ENCODE measurements at places on chromosomes 3 and 15. TPM values are rescaled to one million over a fixed set of nuclear protein-coding genes. Genes with fewer than 3 reads are reported as not detected.

PLA2G4D gene
- total RNA-seq = not detected

DNA sequence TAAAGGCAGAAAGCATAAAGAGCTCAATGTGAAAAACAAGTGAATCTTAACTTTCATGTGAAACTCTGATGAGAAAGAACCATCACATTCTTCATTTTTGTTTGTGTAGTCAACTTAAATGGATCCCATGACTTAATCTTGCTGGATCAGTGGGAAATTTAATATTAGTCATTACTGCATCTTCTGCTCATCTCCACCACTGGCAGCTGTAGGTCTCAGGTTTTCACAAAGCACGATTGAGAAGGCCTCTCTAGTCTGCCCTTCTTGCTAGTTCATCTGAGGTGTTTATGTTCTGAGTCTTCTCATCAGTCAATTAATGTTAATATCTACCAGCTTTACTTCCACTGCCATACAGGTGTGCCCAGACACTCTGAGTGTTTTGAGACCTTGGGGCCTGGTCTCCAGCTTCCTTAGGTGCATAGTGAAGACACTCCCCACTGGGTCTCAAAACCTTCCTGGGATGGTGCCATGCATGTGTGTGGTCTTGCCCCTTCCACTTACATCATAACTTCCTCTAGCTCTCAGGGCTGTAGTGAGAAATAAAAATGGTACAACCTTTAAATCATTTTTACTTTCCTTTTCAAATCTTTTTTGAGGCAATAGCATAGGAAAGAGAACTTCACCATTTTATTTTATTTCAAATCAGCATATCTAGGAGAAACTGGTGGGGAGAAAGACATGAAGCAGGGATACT lies 421.6 kb upstream of the CBLB start:
- no peak for DNase-seq

- no peak for DNase-seq
Observed at GRCh38 chr15:91516866-91517265, 336.6 kb upstream of the SLCO3A1 start.

GRCh38 chr3:154480033-154480432 lies 50.0 kb upstream of the GPR149 start:
- no peak for DNase-seq

DNA sequence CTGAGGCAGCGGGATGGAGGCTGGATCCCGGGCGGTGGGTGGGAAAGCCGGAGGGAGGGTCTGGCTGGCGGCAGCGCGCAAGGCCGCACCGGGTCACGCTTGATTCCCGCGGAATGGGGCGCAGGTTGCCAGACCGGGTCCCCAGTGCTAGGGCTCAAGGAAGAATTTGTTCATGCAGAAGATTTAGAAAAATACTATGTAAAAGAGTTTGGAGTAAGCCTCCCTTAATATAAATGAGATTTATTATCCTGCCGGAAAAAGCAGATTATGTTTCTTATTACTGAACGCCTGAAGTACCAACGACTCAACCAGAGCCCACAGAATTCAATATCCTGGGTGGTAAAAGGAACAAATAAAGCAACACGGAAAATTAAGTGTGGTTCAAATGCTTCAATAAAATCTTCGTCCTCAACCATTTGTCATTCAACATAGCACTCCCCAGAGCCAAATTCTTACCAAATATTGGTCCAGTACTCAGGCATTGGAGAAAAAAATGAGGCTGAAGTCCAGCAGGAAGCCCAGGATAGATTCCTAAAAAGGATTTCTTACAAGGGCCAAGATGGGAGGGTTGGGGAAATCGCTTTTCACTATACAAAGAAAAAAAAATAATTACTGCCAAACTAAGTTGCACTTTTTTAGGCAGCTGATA lies 1.2 kb upstream of the ZBTB20 start:
- no peak for DNase-seq

GRCh38 chr15:58454950-58455401 lies 23.2 kb downstream of the LIPC start:
- DNase-seq = no peak

SLC27A2 gene
- total RNA-seq = not detected

GRCh38 chr15:60605879-60606307 lies 127.0 kb upstream of the ICE2 start:
- no peak for DNase-seq

DNA sequence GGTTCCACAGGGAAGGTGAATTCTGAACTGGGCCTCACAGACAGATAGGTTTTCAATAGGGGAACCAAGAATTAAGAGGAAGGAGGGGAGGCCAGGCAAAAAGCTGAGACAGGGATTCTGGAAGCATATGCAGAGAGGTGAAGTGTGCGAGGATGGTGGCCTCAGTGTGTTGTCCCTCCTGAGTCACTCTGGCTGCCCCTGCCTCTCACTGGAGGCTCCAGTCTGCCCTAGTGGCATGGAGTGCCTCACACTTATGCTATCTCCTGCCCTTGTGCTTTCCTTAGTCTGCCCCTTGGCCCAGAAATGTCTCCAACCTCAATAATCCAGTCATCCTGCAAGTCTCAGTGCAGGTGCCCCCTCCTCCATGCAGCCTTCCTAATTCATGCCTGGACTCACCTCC lies 32.2 kb upstream of the RBP1 start:
- no peak for DNase-seq

PIAS1 gene
- total RNA-seq = 37.1 TPM

DZIP1L gene
- total RNA-seq = 3.7 TPM

CHRNA7 gene
- total RNA-seq = 1.2 TPM

DNA sequence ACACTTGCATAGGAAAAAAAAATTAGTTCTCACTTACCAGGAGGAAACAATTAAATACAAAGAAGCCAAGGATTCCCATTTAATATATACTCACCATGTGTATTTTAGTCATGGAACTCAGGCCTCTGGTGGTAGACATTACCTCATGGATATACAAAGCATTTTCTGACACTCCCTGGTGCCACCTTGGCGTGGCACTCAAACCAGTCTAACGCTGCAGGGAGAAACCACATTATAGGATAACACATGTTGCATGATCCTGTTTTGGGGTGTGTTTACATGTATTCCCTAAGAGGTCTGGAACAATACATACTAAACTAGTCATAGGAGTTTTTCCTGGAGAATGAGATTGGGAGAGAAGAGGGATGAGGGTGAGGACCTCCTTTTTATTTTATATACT lies 5.9 kb upstream of the RTF1 start:
- DNase-seq = no peak

GRCh38 chr3:101938262-101938847 lies 89.0 kb downstream of the NFKBIZ start:
- DNase-seq = no peak

DNA sequence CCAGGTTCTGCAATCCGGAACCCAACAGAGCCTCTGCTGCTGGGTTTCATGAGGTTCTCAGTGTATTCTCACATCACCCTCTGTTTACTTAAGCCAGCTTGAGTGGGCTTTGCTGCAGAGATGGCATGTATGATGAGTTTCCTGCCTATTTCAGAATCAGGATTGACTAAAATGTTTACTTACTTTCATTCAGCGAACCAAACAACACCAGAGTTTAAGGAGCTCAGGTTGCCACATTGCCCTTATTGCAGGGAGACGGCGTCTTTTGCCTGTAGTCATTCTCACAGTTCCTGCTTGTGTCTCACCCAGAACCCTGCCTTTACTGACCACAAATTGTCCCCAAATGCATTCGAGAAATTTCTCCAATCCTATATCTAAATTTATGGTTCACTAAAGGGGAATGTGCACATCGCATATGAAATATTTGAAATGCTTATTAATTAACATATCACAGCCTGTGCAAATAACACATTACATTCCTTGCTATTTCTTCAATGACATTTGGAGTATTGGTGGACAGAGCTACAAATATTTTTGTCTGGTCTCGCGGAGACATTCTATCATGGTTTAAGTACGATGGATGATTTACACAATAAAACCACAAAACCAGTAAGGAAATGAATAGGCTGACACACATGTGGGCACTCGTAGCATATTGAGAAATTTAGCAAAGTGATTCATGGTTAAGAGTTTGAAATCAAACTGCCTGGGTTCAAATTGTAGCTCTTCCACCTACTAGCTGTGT lies 377.2 kb upstream of the CFAP20DC start:
- no peak for DNase-seq
